ENCODE measurements at places on chromosomes 5 and 9. TPM values are rescaled to one million over a fixed set of nuclear protein-coding genes. Genes with fewer than 3 reads are reported as not detected.
A peak's percentile ranks its signal among the peaks of the same experiment; 100 is the strongest.

- no peak for DNase-seq
These were observed 4.8 kb downstream of the USP20 start for GRCh38 chr9:129840034-129840433.

DNA sequence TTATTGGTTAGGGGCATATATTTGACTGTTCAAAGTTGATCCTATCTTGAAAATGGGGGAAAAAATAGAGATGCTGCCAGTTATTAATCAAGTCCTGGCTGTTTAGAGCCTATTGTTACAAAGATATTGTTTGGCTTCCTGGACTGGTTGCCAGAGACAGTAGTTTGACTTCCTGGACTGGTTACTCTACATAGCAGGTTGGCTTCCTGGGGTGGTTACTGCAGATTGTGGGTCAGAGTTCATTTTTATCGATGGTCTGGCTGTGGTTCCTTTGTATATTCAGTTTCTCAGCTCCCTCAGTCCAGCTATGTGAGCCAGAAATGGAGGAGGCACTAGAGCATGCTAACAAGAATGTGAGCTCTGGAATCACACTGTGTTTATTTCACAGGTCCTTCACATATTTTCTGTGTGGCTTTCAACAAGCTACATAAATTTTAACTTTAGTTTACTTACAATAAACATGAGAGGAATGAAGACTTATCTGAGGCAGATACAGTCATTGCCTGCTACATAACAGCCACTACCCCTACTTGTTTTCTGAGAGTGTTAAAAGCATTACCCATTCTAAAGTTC, 137.6 kb downstream of the TRPM3 start:
- no peak for DNase-seq

DNA sequence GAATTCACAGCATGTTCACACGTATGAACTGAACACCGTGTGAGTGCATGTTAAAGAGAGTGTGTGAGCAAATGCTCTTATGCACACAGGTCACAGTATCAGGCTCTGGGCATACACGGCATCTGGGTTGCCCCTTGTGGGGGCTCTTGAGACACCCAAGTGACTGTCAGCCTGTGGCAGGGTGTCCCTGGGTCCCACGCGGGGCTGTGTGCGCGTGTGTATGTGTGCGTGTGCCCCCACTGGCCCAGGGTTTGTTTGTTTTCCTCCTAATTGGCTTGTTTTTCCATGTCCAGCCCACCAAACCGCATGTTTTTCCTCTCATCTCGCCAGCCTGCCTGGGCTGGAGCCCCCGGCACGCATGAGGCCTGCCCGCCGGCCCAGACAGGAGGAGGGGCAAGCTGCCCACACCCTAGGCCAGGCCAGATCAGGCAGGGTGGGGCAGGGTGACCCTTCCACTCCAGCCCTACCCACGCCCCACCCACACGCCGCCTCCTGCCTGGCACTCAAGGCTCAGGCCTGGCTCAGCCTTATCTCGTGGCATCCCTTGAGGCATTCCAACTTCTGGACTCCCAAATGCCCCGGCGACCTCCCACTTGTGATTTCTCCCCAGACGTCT, 28.8 kb downstream of the CNTFR start:
- DNase-seq, result no peak

GRCh38 chr5:152514827-152515397, 109.8 kb upstream of the NMUR2 start:
- DNase-seq, result no peak

GRCh38 chr5:110354915-110355644, 371.4 kb downstream of the TMEM232 start:
- no peak for DNase-seq

DNA sequence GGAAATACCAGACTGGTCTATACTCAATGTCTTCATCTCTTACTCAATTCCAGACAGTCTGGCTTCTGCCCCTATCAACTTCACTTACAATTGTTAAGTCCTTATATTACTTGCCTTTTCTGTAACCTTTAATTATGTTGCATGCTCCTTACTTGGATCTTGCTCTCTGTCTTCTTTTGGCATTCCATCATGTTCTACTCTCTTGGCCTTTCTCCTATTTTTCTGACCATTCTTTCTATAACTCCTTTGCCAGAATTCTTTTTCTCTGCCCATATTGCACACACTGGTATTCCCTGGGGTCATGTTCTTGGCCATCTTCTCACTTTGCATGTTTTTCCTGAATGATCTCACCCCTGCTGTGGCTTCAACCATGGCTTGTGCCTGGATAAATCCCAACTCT, 209.8 kb upstream of the ZNF462 start:
- DNase-seq, result no peak

GRCh38 chr9:114053246-114054005, 24.7 kb downstream of the AMBP start:
- DNase-seq, result no peak

- DNase-seq, result no peak
These were observed 410.9 kb downstream of the BNC2 start for GRCh38 chr9:16459421-16460148.

- peak; percentile 38 for DNase-seq
These were observed 603 bp downstream of the DENND1A start for GRCh38 chr9:123929177-123929869.

GRCh38 chr9:76613150-76613781, 151.0 kb upstream of the PCA3 start:
- DNase-seq, result no peak

Gene MAMDC4
- 11.7 TPM for total RNA-seq

Gene FAM221B
- total RNA-seq, result not detected

Gene PGGT1B
- total RNA-seq, result 47.5 TPM

Gene CER1
- total RNA-seq, result not detected

Gene IFNB1
- 1.6 TPM for total RNA-seq

Gene GAS1
- total RNA-seq, result 0.07 TPM

Gene TIMD4
- 10.6 TPM for total RNA-seq

Data from activated T-cell treated with anti-CD3 and anti-CD28 coated beads, Interleukin-2, amount 50 U/mL, for 72 hours (primary cell).